T-helper 17 cell (primary cell): ENCODE measurements at places on chromosomes 12 and 14.

DNA sequence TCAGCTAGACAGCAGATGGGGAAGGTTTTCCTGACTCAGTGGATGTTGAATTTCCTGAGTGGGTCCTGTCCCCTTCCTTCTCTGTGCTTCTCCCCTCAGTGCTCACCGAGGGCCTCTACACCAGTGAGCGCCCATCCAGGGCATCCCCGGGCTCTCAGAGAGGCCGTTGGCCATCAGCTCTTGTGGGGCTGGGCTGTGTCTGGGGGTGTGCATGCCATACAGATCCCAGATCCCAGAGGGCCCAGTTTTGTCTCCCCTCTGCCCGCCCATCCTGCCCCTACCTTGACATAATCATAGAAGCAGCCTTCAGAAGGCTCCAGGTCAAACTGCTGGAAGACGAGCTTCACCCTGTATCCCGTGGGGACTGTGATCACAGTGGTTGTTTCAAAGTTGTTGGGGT is 1.1 kb downstream of the C1R start:
- DNase-seq, result no peak

DNA sequence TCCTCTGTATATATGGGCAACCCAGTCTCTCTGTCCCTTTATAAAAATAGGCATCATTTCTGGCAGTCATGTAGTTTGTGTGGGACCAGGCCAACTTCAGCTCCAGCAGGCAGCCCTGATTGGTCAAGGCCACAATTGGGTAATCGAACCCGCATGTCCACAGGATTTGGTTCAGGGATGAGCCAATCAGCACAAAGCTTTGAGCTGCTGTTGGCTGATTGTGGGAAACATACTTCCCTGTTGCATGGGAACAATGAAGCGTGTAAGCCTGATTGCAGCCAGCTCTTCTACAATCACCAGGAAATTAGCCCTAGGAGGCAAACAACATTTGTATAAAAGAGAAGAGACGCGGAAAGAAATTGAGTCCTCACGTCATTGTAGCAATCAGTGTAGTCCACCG is 328.6 kb downstream of the PCNX1 start:
- no peak for DNase-seq

GRCh38 chr14:39266525-39266870 is 32.8 kb downstream of the MIA2 start:
- DNase-seq, result no peak

GRCh38 chr12:98918176-98918863 is 273.2 kb downstream of the APAF1 start:
- no peak for DNase-seq

- DNase-seq, result no peak
Observed at GRCh38 chr14:77007975-77008421, 20.5 kb downstream of the IRF2BPL start.

GRCh38 chr12:112676507-112676906 is 115.0 kb upstream of the RPH3A start:
- DNase-seq, result no peak

DNA sequence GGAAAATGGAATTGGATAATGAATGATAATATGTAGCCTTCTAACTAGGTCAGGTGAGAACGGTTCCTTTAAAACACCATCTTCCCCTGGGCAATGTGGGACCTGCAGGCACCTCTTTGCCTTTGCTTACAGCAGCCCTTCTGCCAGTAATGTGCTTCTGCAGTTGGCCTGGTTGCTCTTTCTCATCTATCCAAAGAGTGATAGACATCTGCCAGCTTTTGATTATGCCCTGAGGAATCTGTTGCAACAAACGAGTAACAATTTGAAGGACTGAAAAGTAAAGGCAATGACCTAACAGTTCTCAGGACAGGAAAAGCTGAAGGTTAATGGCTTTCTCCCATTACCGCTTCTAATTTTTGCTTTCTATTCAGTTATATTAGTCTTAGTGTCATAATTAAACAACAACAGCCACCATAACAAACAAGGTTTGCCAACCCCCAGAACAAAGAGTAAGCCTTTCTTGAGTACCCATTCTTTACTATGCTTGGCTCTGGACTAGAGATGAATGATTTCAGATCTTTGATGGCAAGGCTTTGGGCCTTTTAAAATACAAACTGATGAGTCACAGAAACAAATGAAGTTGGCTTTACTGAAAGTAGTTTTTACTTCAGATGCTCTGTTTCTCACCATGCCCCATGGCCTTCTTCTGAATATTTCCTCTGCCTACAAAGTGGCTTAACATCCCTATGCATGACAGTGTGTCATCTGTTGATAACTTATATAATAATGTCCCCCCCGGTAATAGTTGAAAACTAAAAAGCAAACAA is 76.1 kb upstream of the KRR1 start:
- DNase-seq, result no peak

GRCh38 chr12:10501030-10501429 is 4.7 kb upstream of the EIF2S3B start:
- no peak for DNase-seq

DNA sequence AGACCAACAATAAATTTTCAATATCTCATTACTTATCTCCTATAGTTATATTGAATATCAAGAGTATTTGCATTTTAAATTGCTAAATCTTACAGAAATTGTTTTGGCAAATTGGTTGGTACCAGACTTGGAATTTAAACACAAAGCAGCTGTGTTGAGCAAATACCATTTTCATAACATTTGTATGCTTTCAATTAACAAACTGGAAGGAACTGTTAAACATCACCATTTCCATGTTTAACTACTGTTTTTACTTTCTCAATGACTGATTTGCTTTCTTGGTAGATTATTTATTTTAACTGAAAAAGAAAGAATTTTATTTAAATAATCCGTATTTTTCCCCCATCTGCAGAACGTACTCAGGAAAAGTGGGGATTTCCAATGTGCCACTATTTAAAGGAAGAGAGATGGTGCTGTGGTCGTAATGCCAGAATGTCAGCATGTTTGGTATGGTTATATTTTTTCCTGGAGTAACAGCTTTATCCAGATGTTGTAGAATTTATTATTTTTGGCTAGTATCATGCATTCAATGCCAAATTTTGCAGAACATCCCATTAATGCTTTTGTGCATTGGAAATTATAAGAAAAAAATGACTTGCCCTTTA is 72.3 kb downstream of the METTL25 start:
- no peak for DNase-seq

DNA sequence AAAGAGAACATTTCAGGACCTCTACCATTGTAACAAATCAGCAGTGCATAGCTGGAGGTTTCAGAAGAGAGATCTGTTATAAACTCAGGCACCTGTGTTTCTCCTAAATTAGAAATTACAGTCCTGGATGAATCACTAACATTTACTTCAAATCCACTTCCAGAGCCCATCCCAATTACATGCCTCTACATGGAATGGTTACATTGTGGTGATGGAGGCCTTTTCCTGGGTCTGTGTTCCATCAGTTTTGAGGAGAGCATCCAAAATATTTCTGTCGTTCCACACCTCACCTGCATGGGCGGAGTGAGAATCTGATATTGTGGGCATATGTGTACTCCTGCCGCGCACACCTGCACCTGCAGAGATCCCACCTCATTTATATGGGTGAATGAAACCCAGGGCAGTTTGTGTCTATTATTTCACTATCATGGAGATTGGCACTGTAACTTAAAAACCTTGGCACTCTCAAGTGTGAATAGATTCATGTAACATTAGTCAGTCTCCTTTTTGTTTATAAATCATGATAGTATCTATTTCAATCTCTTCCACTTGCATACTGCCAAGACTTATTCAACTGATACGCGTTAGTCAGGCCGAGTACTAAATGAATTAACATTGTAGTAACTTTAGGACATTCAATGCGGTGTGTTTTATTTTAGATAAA is 215.1 kb upstream of the FAR2 start:
- DNase-seq, result no peak

DNA sequence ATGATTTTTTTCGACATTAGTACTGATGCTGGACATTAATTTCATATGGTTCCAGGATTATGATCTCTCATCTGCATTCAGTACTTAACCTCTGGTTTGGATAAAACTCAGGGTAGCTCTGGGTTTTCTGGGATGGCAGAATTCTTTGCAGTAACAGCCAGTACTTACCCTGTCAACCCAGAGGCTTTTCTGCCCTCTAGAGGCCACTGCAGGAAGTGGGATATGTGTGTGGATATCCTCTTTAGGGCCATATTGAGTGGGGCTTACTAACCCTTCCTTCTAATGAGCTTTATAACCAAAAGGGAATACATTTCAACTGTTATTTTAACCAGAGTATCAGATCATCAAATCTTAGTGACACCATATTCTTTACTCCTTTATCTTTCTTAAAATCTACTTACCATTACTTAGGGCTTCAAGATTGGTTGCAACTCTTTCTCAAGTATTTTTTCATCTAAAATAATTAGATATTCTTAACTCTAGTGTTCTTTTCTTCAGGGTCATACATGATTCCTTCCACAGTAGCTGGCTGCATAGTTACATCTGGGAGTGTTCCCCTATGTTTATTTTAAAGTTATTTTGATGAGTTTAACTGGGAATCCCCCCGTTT is 488.0 kb upstream of the STXBP6 start:
- no peak for DNase-seq

GRCh38 chr12:47757364-47757839 is 1.3 kb downstream of the RAPGEF3 start:
- DNase-seq, result no peak

DNA sequence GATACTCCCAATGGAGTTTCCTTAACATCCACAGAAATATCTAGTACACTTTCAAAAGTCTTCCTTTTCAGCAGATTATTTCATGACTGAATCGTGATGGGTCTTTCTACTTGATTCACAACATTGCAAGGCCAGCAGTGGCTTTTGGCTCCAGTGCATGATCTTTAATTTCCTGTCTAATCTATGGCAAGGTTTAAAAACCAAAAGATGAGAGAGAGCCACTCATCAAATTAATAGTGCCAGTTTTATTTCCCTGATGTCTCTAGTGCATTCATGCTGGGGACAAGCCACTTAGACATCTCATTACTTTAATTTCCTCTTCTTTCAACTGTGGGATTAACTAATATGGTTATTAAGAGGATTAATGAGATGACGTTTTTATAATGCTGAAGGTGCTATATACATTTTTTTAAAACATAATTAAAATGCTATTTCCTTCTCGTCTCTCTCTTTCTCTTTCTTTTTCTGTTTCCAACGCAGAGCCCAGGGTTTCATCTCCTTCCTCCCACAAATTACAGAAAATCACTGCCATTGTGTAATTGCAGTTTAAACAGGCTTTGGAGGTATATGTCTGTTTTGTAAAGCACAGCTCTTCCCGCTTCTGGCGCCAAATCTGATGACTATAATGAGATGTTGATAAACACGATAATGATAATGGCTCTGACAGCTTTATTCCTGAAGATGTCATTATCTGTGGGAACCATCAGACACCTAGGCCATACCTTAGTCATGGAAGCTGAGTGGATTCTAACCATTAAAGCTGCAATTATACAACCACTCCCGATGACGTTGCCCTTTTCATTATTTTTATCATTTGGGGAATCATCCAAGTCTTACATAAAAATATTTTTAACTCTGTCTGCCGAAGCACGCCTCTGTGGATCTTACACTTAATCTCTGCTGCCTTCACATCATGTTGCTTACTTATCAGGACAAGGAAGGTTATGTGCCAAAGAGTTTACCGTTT is 103.1 kb upstream of the PPM1H start:
- no peak for DNase-seq

DNA sequence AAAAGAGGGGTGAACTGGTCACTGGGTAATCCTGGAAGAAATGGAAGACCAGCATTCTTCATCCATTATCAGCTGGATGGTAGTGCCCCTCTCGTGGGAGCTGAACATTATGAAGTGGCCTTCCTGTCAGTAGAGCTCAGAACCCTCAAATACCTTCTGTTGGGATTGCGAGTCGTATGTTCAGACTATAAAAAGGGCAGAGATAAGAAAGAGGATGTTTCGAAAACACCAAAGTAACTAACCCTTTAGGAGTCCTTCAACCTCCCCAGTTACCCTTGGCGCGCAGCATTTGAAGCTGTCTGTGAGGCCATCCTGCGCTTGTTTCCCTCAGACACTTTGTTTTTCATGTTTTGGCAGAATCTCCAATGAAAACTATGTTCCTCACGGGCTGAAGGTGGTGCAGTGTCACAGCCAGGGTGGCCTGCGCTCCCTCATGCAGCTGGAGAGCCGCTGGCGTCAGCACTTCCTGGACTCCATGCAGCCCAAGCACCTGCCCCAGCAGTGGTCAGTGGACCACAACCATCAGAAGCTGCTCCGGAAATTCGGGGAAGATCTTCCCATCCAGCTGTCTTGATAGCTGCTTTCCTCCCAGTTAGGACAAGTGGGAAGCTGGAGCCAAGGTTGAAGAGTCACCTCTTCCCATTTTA is 19.3 kb upstream of the GALNT16 start:
- no peak for DNase-seq

- no peak for DNase-seq
Observed at GRCh38 chr14:100018482-100018881, 46.7 kb upstream of the EVL start.
